ENCODE measurements at places on chromosomes 2 and 18. TPM values are rescaled to one million over a fixed set of nuclear protein-coding genes. Genes with fewer than 3 reads are reported as not detected.

DNA sequence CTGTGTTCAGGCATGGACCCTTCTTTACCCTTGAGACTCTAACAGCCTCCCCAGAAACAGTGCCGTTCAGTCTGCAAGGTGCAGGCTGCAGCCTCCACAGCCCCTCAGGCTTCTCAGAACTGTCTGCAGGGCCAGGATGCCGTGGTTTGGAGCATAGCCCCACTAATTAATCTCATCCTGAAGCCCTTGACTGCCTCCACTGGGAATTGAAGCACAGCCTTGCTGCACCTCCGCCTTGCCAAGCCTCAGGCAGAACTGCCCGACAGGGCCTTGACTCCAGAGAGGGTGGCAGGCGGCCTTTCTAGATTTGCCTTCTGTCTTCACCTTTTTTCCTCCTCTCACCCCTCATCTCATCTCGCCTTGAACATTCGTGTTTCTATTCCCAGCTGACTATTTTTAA, 119.8 kb downstream of the NRP2 start:
- DNase-seq: no peak

DNA sequence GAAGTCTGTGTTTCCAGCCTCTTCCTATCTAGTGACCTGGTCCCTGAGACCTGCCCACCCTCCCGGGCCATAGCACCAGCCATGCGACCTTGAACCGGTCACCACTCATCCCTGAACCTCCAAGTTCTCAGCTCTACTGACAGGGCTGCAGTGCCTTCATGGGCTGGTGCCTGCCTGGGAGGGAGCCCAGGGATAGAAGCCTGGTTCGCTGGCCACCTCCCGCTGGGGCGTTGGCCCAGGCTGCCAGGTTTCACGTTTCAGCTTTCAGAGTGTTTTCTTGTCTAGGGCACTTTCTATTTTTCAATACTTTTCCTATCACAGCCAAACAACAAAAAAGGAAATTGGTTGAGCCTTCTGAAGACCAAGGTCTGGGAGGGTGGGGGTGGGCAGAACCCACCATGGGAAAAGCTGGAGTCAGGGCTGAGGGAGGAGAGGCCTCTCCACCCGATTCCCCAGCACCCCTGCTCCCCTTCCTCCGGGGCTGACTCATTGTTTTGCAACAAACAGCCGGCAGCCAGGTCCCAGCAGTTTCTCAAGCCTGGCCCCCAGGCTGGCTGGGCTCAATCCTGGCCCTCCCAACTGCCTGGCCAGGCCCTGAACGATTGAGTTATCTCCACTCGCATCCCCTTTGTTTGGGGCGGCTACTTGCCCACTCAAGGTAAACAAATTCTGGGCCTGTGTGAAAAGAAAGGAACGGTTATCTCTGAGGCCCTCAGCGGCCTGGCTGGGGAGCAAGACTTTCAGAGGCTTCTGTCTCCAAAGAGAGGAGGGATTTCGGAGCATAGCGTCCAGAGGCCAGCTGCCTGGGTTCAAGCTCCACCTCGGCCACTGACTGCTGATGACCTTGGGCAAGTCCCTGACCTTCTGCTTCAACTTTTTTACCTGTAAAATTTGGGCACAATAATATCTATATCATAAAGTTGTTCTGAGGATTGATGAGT, 47.5 kb downstream of the ZFP36L2 start:
- no peak for DNase-seq

GRCh38 chr2:141508086-141508752, 622.6 kb downstream of the LRP1B start:
- no peak for DNase-seq

TIMM21 gene
- total RNA-seq: 39.5 TPM

ASXL3 gene
- 0.15 TPM for total RNA-seq

All from GM12878 (cell line).